NCI-H460 (cell line): ENCODE measurements at places on chromosomes 6 and 20. TPM values are rescaled to one million over a fixed set of nuclear protein-coding genes. Genes with fewer than 3 reads are reported as not detected.

- no peak for DNase-seq
Observed at GRCh38 chr6:92024110-92024509, 1395.2 kb downstream of the EPHA7 start.

GRCh38 chr20:14566505-14566904 lies 229.1 kb upstream of the FLRT3 start:
- DNase-seq: no peak

DNA sequence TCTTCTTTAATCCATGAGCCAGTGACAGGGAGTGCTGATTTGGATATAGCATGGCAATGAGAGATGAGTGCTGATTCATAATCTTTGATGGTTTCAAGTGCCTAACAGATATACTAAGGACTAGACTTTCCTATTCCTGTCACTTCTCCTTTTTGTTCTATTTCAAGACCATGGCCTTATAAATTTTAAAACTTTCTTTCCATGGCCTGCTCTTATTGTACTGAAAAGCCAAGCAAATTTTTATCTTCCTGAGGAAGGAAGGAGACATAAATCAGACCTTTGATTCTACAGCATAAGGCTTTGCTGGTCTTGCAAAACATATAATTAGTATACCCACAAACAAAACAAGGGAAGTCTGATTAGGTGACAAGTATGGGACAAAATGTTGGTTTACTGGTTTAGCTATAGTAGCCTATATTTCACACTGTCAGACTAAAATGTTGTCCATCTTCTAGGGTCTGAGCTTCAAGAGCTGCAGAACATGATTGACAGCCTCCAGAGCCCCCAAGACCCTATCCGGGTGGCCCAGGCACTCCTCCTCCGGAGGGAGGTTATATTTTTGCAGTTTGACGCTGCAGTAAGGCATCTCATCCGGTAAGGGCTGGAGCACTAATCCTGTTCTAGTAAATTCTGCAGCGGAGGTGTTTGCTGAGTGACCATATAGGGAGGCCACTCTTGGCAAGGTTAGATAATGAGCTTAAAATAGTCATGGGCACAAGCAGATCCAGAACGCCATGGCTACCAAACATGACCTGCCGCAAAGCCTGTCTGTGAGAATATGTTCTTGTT lies 82.3 kb downstream of the CD164 start:
- DNase-seq: no peak

GRCh38 chr6:107968081-107968480 lies 10.1 kb upstream of the SEC63 start:
- DNase-seq: no peak

DNA sequence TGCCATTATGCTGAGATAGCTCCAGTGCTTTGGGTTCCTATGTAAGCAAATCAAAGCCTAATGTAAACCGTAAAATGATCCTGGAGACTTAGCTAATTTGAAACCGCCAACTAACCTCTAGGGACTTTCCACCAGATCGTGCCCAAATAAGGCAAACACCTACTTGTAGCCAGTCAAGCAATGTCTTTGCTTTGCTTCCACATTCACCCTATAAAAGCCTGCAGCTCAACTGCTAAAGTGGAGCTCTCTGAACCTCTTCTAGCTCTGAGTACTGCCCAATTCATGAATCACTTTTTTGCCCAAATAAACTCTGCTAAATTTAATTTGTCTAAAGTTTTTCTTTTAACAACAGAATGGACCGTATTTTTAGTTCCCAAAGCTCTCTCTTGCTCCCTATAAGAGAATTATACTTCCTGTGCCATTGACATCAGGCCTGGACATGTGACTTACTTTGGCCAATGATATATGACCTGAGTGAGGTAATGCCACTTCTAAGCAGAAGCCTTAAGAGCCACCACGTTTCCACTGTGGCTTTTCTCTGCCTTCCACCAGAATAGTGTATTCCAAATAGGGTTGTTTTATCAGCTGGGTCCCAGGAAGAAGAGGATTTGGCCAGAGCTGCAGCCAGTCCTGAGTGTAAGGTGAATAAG lies 34.8 kb upstream of the PSMF1 start:
- no peak for DNase-seq

DNA sequence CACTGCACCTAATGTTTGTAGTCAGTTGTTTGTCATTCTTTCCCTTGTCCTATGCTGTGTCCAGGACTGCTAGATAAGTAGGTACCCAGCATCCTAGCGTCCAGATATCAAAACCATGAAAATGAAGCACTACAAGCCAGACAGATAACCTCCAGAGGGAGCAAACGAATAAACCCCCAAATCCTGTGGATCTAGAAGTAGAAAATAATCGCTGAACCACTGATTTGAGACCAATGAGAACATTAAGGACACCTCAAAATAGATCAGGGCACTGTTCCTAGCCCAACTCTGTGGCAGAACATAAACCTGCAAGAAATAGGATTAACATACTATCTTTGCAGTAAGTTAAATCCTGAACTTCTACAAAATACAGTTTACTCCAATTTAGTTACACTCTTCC lies 1.1 kb upstream of the KLHL32 start:
- DNase-seq: no peak

DNA sequence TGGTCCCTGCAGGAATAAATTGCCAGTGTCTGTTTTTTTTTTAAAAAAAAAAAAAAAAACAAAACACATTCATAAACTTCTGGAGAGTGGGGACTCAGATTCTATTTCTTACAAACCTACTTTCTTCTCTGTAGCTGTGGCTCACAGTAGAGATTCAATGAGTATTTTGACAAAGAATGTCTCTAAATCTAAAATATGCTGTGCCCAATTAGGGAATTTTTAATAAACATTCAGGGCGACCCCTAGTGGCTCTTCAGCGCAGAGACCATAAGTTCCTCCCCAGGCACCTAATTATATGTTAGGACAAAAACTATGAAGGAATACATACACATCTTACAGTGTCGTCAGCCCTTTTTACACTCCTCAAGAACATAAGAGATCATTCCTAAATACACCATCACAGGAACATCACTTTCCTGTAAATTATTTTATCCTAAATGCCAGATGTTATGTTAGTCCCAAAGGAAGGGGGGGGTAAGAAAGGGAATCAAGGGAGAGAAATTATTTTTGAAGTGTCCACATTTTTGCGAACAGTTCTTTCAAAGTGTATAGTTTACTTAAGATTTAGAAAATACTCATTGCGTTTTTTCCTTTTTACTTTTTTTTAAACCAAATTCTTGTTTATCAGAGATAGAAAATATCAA lies 21.8 kb upstream of the NAA20 start:
- no peak for DNase-seq

DNA sequence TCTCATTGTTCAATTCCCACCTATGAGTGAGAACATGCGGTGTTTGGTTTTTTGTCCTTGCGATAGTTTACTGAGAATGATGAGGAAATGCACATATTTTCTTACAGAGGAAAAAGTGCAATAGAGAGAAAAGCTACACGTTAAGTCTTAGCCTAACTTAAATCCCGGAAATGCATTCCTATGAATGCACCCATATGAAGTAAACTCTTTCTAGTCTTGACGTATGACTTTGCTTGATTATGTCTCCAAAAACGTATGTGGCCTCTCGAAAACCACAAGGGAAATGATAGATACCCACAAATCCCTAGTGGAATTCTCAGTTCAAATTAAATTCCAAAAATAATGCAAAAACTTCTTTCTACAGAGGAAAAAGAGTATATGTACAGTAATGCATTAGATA lies 90.7 kb upstream of the SASH1 start:
- no peak for DNase-seq

- no peak for DNase-seq
Observed at GRCh38 chr20:10745790-10746189, 72.0 kb upstream of the JAG1 start.

- no peak for DNase-seq
Observed at GRCh38 chr6:92820601-92821000, 598.8 kb downstream of the EPHA7 start.

DNA sequence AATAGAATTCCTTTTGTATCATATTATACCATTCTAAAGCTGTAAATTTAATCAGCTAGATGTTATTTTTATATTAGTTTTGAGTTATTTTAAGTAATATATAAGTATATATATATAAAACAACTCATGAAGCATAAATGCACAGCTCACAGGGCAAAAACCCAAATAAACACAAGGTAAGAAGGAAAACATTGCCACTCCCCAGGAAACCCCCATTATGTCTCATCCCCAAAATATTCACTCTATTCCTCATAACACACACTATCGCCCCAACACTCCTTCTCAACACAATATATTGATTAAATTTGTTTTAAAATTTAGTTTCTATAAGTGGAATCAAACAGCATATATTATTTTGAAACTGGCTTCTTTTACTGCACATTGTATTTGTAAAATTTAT lies 98.6 kb upstream of the FAM83B start:
- DNase-seq: no peak

DNA sequence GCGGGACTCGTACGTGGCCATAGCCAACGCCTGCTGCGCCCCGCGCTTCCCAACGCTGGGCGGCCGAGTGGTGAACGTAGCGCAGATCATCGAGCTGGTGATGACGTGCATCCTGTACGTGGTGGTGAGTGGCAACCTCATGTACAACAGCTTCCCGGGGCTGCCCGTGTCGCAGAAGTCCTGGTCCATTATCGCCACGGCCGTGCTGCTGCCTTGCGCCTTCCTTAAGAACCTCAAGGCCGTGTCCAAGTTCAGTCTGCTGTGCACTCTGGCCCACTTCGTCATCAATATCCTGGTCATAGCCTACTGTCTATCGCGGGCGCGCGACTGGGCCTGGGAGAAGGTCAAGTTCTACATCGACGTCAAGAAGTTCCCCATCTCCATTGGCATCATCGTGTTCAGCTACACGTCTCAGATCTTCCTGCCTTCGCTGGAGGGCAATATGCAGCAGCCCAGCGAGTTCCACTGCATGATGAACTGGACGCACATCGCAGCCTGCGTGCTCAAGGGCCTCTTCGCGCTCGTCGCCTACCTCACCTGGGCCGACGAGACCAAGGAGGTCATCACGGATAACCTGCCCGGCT lies 3.4 kb downstream of the SLC32A1 start:
- no peak for DNase-seq

DNA sequence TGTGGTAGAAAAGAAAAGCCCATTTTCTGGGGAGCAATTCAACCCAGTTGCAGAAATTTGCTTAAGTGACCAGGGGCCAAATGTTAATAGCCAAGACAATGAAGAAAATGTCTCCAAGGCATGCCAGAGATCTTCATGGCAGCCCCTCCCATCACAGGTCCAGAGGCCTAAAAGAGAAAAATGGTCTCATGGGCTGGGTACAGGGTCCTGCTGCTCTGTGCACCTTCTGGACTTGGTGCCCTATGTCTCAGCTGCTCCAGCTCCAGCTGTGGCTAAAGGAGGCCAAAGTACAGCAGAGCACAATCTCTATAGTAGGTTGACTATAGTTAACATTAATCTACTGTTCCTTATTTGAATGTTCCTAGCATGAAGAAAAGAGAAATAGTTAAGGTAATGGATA lies 44.7 kb downstream of the FRK start:
- no peak for DNase-seq

DNA sequence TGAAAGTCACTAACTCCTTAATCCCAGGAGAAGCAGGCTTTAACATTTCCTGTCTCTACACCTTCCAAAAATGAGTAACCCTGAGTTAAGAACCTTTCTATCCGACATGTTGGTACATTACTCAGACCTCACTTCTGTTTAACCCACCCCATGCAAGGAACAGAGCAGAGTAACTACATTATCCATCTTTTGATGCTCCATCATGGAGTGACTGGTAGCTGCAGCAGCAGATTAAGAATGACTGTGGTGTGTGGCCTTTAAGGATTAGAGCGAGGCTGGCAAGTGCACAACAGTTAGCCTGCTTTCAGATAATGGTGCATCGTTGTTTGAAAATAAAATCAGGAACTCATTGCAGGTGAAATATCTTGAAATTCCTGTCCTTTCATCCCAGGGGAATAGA lies 2.0 kb downstream of the TRAF3IP2 start:
- DNase-seq: no peak

DNA sequence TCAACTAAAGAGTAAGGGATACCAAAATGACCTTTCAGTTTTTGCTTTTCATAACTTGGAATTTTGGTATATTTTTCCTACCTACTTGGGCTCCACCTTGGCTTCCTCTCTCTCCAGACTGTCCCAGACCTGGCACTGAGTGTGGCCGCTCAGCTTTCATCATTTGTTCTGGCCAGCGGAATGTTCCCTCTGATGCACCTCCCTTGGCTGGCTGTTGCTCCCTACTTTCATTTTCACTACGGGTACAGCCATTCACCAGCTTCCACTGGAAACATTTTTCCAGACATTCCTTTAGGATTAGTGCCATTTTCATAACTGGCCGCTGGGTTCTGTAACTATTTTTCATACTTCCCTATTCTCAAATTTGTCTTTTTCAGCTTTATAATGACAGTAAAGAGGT lies 487.4 kb downstream of the TENT5A start:
- peak; percentile 74 for DNase-seq

DNA sequence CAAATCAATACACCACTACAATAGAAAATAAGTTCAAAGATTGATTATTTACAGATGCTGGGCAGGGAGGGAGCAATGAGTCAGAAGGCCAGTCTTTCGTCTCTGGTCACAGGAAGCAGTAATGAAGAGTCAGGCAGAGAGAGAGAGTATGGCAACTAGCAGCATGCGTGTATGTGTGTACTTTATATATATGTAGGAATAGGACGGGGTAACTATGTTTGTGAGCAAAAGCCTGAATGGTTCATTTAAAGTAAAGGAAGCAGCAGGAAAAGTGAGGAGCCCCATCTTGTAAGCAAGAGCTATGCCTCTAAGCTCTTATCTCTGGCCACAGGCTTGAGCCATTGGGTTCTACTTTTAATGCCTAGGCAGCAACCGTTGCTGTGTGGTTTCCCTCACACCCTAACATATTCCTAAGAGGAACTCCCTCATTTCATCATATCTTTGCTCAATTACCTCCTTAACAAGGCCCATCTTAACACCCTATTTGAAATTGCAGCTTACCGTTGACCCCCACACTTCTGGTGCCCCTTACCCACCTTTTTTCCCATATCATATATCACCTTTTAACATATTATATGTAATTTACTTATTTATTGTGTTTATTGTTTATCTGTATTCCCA lies 66.6 kb downstream of the AFG1L start:
- no peak for DNase-seq

LMBRD1 gene
- total RNA-seq: 25.1 and 26.3 TPM in 2 replicates

MROH8 gene
- total RNA-seq: 0.05 and 0.43 TPM in 2 replicates

MAS1 gene
- total RNA-seq: not detected in 2 replicates

FILIP1 gene
- 0.06 TPM in 1 of 2 replicates, not detected in the other for total RNA-seq

SMPD2 gene
- total RNA-seq: 10.7 and 11.2 TPM in 2 replicates

LEMD2 gene
- 39.6 and 40.9 TPM in 2 replicates for total RNA-seq

CLIC1 gene
- 376 and 448 TPM in 2 replicates for total RNA-seq

RFX6 gene
- total RNA-seq: not detected in 2 replicates
